Vagina (tissue), 2 donors: ENCODE measurements at places on chromosomes 13 and 19.

DNA sequence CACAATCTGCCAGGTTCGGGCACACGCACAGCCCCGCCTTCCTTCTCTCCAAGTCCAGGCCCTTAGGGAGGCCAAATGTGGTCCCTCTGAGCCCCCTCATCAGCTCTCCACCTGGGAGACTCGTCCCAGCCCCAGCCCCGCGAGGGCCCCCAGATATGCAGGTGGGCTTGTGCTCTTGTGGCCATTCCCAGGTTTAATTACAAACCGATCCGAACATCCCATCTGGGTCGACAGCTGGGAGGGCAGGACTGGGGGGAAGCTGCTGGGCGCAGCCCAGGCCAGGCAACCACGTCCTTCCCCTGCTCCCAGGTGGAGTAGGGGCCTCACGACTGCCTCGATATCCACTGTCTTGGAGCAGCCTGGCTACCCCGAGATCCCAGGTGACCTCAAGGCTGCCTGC, 7.5 kb upstream of the C2CD4C start:
- DNase-seq: no peak

GRCh38 chr13:58617880-58618665, 986.5 kb downstream of the PCDH17 start:
- DNase-seq: no peak

GRCh38 chr19:57665261-57665806, 3.4 kb upstream of the ZSCAN4 start:
- DNase-seq: no peak

DNA sequence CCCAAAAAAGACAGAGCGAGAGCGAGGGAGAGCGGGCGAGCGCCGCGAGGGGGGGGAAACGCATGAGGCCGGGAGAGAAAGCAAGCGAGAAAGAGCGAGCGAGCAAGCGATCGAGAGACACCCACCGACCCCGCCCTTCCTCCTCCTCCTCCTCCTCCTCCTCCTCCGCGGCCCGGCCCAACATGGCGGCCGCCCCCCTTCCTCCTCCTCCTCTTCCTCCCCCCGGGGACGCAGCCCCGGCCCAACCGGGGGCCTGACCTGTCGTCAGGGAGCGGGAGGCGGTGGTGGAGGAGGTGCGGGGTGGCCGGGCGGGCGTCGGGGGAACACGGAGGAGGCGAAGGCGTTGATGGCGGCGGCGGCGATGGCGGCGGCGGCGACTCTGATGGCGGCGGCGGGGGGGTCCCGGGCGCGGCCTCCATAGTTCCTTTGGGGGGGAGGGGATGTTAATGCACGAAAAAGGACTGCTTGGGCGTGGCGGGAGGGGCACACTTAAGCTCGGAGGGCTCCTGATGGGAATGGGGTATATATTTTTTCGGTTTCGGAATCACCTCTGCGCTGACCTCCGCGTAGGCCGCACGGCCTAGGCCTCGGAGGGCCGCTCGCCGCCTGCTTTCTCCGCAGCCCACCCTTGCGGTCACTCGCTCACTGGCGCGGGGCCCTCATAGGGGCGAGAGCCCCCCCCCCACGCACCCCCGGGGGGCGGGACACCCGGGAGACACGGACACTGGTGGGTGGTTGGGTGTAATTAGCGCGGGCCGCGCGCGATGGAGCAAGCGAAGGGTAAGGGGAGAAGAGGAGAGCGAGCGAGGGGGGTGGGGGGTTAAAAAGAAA, 1.2 kb downstream of the ZC3H4 start:
- DNase-seq: no peak

- no peak for DNase-seq
These were observed 76.6 kb upstream of the KLF12 start for GRCh38 chr13:74210693-74211393.

DNA sequence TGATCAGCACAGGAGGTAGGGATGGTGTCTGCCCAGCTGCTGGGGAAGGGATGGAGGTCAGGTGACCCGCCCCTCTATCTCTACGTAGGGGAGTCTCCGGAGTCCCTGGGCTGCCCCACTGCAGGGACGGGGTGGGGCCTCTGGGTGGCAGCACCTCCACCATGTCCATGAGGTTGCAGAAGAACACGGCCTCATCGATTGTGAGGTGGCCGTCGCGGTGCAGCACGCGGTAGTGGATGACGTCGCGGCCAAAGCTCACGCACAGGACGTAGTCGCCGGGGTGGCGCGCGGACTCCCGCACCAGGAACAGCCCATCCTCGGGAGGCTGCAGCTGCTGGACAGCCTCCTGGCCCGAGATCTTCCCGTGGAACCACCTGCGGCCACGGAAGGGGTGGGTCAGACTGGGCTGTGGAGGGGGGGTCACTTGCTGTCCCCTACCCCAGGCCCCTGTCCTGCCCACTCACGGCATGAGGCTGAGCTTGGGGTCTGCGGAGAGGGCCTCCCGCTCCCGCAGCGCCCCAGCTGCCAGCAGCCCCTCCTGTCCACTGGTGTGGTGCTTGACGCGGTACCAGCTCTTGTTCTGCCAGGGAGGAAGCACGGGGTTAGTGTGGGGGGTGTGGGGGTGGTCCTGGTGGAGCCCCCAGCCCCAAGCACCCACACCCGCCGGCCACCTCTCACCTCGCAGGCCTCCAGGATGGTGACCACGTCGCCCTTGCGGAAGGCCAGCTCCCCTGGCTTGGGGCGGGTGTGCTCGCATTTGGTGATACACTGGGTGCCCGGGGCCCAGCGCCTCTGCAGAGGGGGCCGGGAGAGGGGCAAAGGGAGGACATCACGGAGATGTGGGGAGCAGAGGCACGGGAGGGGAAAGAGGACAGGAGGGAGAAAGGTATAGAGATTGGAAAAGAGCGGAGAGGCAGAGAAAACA, 2.3 kb downstream of the MATK start:
- DNase-seq: no peak

DNA sequence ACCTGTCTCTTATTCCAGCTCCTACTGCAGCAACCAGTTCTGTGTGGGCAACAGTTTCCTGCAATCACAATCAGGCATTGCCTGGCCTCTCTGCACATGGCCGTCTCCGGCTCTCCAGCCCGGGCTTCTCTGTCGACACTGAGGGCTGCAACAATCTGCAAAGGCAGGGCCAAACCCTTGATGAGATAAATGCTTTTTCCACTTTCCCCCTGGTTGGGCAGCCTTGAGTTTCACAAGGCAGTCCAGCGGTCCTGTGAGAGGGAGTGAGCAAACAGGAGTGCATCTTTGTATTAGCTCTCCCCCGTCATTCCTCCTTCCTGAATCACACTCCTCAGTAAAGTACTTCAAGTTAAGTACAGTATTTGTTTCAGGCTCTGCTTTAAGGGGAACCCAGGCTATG, 40.7 kb upstream of the VWA8 start:
- no peak for DNase-seq

DNA sequence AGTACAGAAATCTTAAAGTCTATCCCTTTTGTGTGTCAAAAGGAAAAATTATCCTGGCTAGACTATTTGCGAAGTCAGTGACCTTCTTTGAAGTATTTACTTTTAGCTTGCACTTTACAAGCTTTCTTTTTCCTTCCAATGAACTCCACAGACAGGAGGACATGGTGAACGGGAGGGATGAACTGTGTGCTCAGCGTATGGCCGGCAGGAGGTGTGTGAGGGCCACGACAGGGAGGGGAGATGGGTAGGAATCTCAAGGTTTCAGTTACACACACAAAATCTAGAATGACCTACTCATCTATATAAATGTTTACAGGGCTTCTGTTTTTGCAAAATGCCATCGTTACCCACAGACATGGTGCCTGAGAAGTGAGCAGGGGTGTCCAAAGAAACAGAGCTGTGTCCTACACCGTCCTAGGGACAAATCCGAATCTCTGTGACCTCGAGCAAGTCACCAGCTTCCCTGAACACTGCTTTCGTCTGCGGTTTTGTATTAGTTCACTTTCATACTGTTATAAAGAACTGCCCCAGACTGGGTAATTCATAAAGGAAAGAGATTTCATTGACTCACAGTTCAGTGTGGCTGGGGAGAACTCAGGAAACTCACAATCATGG, 537.2 kb downstream of the LIG4 start:
- DNase-seq: no peak

DNA sequence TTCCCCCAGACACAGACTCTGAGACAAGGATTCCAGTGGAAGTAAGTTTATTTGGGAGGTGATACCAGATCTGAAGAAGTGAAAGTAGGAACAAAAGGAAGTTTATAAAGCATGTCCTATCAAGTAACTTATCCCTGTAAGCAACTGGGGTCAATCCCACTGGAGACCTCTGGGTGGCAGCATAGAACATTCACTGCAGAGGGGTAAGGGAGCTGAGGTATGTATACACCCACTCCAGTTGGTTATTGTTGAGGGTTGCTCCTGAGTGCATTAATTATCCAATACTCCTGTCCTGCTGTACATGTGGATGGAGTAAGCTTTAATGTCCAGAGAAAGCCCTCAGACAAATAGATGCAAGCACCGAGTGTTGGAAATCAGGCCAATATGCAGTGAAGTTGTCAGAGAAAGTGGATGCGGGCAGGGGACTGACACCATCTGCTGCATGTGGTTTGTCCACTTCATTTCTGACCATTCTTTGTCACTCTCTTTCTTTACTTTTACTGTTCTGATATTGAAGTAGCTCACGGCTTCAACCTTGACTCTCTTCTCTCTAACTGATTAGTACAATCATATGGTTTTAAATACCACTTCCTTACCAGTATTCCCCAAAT, 46.7 kb downstream of the NOTCH3 start:
- no peak for DNase-seq

DNA sequence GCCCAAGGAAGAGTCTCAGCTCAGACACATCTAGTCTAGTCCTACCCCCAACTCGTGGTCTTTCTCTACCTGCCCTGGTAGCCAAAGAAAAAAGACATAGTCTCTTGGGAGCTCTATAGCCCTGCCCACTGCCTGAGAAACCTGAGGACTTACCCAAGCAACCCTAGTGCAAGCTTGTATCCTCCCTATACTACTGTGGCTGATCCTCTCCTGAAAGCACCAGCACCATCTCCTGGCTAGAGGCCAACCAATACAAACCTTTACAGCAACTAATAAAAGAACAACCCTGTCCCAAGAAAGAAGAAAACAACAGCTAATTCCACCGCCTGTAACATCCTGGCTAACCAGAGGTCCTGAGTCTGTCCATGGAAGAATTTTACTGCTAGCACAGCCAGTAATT, 532.4 kb downstream of the SLITRK6 start:
- no peak for DNase-seq

DNA sequence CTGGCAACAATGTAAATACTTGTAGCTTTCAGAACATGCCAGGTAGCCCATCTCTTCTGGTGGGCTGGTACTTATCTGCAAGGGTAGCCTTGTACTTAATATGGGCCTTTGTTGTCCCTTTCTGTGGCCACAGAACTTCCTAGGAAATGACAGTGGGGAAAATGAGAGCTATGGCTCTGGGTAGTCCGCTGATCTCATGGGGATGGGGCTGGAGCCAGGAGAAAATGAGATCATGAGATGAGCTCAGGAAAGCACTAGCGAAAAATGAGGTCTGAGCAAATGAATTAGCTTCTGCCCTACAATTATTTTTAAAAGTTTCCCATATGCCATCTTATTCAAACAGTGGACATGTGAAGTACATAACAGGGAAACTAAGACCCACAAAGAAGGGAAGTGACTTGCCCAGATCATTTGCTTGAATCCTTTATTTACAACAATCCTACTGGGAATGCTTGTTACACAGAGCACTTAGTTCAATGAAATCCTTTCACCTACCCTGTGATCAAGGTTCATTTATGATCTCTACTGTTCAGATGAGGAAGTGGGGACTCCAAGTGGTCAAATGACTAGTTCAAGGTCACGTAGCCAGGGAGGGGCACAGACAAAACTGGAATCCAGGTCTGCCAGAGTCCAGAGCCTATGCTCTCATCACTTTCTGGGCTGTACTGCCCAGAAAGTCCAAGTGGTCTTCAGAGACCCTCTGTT, 87.1 kb downstream of the PTPRS start:
- DNase-seq: no peak

- no peak for DNase-seq
These were observed 126.7 kb downstream of the URI1 start for GRCh38 chr19:30068528-30069395.

GRCh38 chr13:25167382-25168174, 4.5 kb downstream of the AMER2 start:
- DNase-seq: no peak

DNA sequence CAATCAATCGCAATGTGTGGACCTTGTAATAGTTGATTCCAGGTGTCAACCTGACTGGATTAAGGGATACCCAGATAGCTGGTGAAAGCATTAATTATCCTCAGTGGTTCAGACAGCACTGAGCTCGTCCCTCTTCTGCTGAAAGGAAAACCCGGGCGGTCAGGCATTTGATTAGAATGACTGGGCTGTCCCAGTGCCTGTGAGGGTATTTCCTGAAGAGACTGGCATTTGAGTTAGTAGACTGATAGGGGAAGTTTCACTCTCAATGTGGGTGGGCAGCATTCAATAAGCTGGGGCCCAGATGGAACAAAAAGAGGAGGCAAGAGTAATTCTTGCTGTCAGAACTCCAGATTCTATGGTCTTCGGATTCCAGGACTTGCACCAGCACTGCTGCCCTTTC, 31.9 kb downstream of the KPNA3 start:
- DNase-seq: no peak

- no peak for DNase-seq
These were observed 289.4 kb upstream of the MIR17HG start for GRCh38 chr13:91058066-91058465.

GRCh38 chr13:39020853-39021462, 16.9 kb downstream of the PROSER1 start:
- no peak for DNase-seq
